A375 (cell line): ENCODE measurements at places on chromosomes 1 and 21. TPM values are rescaled to one million over a fixed set of nuclear protein-coding genes. Genes with fewer than 3 reads are reported as not detected.

The CTSS gene
- total RNA-seq, result 1.5 and 1.7 TPM in 2 replicates

The TSTD1 gene
- total RNA-seq, result 0.83 TPM in 1 of 2 replicates, not detected in the other

The SELL gene
- total RNA-seq, result 0.15 and 0.53 TPM in 2 replicates

The GSTM5 gene
- total RNA-seq, result not detected in 2 replicates

The AADACL3 gene
- not detected in 2 replicates for total RNA-seq

The ADAMTSL4 gene
- 7.7 and 8.9 TPM in 2 replicates for total RNA-seq

The CHD5 gene
- total RNA-seq, result 0.24 and 0.38 TPM in 2 replicates

The REN gene
- 0.08 TPM in 1 of 2 replicates, not detected in the other for total RNA-seq

The GRIK3 gene
- total RNA-seq, result not detected in 2 replicates

The NGF gene
- not detected in 2 replicates for total RNA-seq

The C8A gene
- total RNA-seq, result not detected in 2 replicates

The TRIM67 gene
- under 0.01 TPM in 1 of 2 replicates, not detected in the other for total RNA-seq

The RIPK4 gene
- total RNA-seq, result 54.8 and 61.9 TPM in 2 replicates

The ORC1 gene
- 20.3 and 26.4 TPM in 2 replicates for total RNA-seq

The WLS gene
- 30.3 and 32.0 TPM in 2 replicates for total RNA-seq

The OLIG2 gene
- 3.8 and 4.4 TPM in 2 replicates for total RNA-seq

The DIRAS3 gene
- total RNA-seq, result 0.27 and 1.6 TPM in 2 replicates

The HEYL gene
- not detected in 2 replicates for total RNA-seq

The GPX7 gene
- total RNA-seq, result 3.2 and 5.7 TPM in 2 replicates

The KLF18 gene
- total RNA-seq, result not detected in 2 replicates

The HMGCS2 gene
- 0.32 TPM in 1 of 2 replicates, not detected in the other for total RNA-seq

The SPRR1B gene
- total RNA-seq, result not detected in 2 replicates

The TSACC gene
- 0.50 TPM in 1 of 2 replicates, not detected in the other for total RNA-seq

The ZNF683 gene
- not detected in 2 replicates for total RNA-seq

The OVAAL gene
- total RNA-seq, result not detected in 2 replicates

The MTARC2 gene
- 0.64 and 3.5 TPM in 2 replicates for total RNA-seq

The LAMB3 gene
- total RNA-seq, result 14.7 and 24.7 TPM in 2 replicates

The AIRE gene
- total RNA-seq, result not detected in 2 replicates

The EPHA10 gene
- total RNA-seq, result not detected in 2 replicates

The OPRD1 gene
- total RNA-seq, result 6.7 and 6.9 TPM in 2 replicates

The SLAMF9 gene
- total RNA-seq, result 1.8 and 3.1 TPM in 2 replicates

The MTARC1 gene
- total RNA-seq, result 0.16 and 0.19 TPM in 2 replicates

The OR2W3 gene
- 0.45 and 2.8 TPM in 2 replicates for total RNA-seq

The TEX50 gene
- total RNA-seq, result not detected in 2 replicates

The OPTC gene
- total RNA-seq, result not detected in 2 replicates

The TNFSF4 gene
- total RNA-seq, result 0.61 and 0.79 TPM in 2 replicates

The SPRR2G gene
- not detected in 2 replicates for total RNA-seq

The APOBEC4 gene
- not detected in 2 replicates for total RNA-seq

The KIFAP3 gene
- total RNA-seq, result 16.0 and 22.2 TPM in 2 replicates

The NEK7 gene
- total RNA-seq, result 30.5 and 34.1 TPM in 2 replicates

The RSRP1 gene
- total RNA-seq, result 74.5 and 90.4 TPM in 2 replicates

The AJAP1 gene
- total RNA-seq, result 12.2 and 14.2 TPM in 2 replicates

The CD160 gene
- total RNA-seq, result not detected in 2 replicates

The LCA5L gene
- 0.90 and 1.3 TPM in 2 replicates for total RNA-seq

The HSD3B2 gene
- total RNA-seq, result 0.37 TPM in 1 of 2 replicates, not detected in the other

The PRSS38 gene
- total RNA-seq, result not detected in 2 replicates

The PTPRC gene
- total RNA-seq, result not detected in 2 replicates
